ENCODE measurements at places on chromosomes 3 and 15.

DNA sequence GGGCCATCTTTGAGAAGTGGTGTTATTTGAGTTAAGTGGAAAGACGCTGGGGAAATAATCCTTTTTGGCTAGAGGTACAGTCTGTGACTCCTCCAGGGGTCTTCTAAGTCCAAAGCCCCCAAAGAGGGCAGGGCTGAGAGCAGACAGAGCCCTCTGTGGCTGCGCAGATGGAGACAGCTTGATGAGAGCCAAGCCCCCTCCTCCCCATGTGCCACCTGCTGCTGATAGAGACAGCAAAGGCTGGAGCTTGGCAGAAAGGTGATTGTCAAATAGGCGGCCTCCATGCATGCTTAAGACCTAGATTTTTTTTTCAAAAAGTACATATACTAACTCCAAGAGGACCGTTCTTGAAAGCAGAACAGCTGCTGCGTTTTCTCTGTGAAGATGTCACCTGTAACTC lies 72.4 kb downstream of the CRYGS start:
- no peak for DNase-seq
- no peak overlapping the region for H3K27ac ChIP-seq
- H3K36me3 ChIP-seq, result no peaks in the 10 kb centered on the region
- H3K27me3 ChIP-seq, result no peaks in the 10 kb centered on the region

DNA sequence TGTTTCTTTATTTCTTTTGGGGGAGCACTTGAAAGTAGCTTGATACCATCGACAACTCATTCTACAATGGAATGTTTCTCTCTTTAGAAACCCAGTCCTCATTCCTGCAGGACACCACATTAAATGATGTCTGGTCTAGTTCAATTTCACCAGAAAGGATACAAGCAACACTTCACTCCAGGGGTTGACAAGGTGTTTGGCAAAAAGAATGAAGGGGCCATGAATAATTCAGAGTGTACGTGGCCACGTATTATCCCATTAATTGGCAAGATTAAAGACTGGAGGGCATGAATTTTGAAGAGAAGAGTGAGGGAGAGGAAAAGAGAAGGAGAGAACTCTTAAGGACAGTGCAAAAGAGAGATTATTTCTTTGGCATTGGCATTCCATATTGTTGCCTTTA lies 705 bp downstream of the TMPRSS7 start:
- no peak overlapping the region for H3K27ac ChIP-seq
- no peaks in the 10 kb centered on the region for H3K4me1 ChIP-seq
- no peak overlapping the region for H3K4me3 ChIP-seq
- H3K27me3 ChIP-seq, result no peaks in the 10 kb centered on the region

GRCh38 chr15:87689716-87690115 lies 566.8 kb downstream of the NTRK3 start:
- H3K36me3 ChIP-seq, result 0 out of 3 replicates have a peak, but pooled peaks cover 1% of the 10 kb centered on the region
- no peaks in the 10 kb centered on the region for H3K27me3 ChIP-seq
- no peaks in the 10 kb centered on the region for H3K4me1 ChIP-seq
- no peak for DNase-seq

DNA sequence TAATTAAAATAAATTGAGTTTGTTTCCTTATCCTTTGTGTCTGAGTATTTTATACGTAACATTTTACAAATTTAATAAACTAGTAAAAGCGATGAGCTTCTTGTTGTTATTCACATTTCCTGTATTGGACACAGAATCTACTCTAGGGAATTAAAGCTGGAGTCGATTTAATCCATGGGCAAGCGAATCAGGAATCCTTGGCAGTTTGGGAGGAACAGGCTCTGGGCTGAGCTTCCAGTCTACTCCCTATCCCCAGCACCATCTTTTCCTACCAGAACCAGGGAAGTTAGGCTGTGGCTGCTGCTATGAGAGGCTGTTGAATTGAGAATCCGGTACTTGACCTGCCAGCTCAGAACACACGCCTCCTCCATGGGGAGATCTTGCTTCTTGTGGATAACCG lies 437.3 kb upstream of the TPM1 start:
- no peak overlapping the region for H3K4me3 ChIP-seq
- H3K36me3 ChIP-seq, result no peaks in the 10 kb centered on the region
- DNase-seq, result no peak
- no peaks in the 10 kb centered on the region for H3K27me3 ChIP-seq
- no peak overlapping the region for H3K27ac ChIP-seq

Measured in H9 (cell line).